ENCODE measurements at places on chromosomes 4 and X.

DNA sequence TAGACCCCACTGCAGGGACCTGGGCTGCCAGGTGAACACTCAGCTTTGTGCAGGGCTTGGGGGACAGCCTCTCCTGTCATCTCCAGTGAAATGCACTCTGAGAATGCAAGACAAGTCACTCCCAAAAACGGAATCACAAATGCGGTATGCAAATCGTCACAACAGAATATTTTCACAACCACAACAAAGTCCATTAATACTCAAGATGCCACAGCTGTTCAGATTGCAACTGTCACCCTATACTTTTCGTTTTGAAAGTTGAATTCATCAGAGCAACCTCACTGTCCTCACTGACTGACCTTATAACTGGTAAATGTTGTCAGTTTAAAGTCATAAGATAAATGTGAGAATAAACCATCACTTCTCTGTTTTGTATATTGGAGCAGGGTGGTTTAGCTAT lies 16.6 kb downstream of the JAKMIP1 start:
- DNase-seq = no peak

- DNase-seq = no peak
These were observed 28.3 kb upstream of the CLDN24 start for GRCh38 chr4:183350317-183351071.

- DNase-seq = no peak
These were observed 82.1 kb downstream of the NHSL2 start for GRCh38 chrX:71992711-71993110.

- no peak for DNase-seq
These were observed 60.4 kb upstream of the CRMP1 start for GRCh38 chr4:5952975-5953951.

GRCh38 chr4:4641254-4641653 lies 99.4 kb upstream of the STX18 start:
- DNase-seq = no peak

DNA sequence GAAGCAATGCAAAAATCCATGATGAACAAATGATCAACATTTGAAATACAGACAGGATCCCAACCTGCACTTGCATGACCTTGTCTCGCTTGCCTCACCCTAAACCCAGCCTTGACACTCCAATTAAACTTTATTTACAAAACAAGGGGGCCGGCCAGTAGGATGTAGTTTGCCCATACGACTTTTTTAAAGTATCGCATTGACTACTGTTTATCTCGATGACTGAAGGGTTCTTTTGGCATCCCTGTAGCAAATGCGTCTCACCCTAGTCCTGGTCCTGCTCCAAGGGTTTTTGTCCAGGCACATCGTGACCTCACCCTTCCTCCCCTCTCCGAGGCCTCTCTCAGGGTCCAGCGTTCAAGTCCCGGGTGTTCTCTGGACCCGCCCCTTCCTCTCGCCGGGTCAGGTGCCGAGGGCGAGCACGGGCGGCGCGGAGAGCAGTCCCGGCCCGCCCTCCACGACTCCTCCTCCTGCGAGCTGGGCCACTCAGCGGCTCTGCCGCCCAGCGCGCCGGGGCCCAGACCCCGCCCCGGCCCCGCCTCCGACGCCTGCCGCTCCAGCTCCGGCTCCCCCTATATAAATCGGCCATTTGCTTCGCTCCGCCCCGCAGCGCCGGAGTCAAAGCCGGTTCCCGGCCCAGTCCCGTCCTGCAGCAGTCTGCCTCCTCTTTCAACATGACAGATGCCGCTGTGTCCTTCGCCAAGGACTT lies at the start of gene SLC25A5:
TSS of gene SLC25A5 (plus strand) at position 603 of the 709 bp plus-strand sequence. CDS start at position 675, 72 bp downstream.
- peak; percentile 88 for DNase-seq

DNA sequence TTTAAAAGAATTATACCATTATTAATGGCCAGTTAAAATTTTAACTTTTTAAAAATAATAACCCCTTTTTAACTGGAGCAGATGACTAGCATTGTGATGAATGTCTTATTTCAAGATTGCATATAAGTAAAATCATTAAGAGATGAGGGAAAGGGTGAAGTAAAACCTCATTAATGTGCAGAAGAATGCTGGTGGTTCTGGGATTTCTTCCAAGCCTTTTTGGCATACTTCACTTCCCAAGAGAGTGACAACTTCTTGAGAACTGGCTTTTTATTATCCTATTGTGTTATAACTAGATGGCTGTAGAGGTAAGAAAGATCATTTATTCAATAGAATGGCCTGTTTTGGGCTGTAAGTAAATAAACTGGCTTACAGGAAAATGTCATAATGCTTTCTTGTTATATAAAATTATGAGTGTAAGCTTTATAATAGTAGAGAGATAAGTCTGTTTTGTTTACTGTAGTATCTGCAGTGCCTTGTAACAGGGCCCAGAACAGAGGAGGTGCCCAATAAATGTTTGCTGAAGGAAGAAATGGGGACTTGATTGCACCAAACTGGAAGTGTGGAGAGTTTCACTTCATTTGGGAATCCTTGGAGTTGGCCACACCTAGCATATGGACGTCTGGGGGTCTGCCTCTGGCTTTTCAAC lies 242.9 kb upstream of the PITX2 start:
- DNase-seq = no peak

GRCh38 chr4:182969651-182970279 lies 52.6 kb upstream of the DCTD start:
- DNase-seq = no peak

GRCh38 chr4:24968278-24968677 lies 55.4 kb upstream of the CCDC149 start:
- no peak for DNase-seq

Measured in HT-29 (cell line).